ENCODE measurements at places on chromosomes 13 and 19.

DNA sequence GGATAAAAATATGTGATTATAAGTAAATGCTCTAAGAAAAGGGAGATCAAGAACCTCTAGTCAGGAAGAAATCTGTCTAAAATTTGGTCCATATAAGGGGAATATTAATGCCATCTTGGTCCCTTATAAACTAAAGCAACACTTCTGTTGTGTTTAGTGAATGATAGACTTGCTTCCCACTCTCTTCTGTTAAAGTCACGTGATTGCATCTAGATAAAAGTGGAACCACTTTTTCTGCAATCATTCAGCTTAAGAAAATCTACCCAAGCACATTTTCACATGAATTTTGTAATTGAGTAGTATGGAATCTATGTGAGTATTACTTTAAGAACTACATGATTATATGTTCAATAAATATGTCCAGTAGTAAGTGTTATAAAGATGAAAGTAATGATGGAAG is 782.9 kb upstream of the MIR17HG start:
- H3K4me1 ChIP-seq = no peaks in the 10 kb centered on the region
- DNase-seq = no peak
- no peaks in the 10 kb centered on the region for H3K27me3 ChIP-seq
- no peak overlapping the region for H3K4me3 ChIP-seq

DNA sequence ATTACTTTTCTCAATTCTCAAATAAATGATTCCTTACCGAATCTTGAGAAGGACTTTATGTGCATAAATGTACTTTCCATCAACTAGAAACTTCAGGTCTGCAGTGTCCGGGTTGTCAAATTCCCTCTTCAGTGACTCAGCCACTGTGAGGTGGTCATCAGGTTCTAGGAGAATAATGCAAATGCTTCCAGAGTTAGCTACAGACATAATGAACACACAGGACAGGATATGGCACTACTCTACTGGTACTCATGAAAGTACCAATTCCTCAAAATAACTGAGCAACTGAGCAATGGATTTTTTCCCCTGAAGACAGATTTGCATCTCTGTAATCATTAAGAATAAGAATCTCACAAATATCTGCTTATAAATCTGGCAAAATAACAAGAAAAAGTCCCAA is 31.2 kb downstream of the RCBTB2 start:
- no peaks in the 10 kb centered on the region for H3K27me3 ChIP-seq
- peaks cover 35% of the 10 kb centered on the region for H3K4me1 ChIP-seq
- DNase-seq = no peak
- H3K36me3 ChIP-seq = no peaks in the 10 kb centered on the region
- no peak overlapping the region for H3K4me3 ChIP-seq

GRCh38 chr13:21911646-21912298 is 240.9 kb downstream of the FGF9 start:
- H3K27ac ChIP-seq = no peak overlapping the region
- H3K4me3 ChIP-seq = no peak overlapping the region
- no peak for DNase-seq
- no peaks in the 10 kb centered on the region for H3K27me3 ChIP-seq

GRCh38 chr13:111262281-111262680 is 58.2 kb upstream of the TEX29 start:
- no peaks in the 10 kb centered on the region for H3K27me3 ChIP-seq
- no peak overlapping the region for H3K4me3 ChIP-seq
- H3K4me1 ChIP-seq = no peaks in the 10 kb centered on the region
- H3K36me3 ChIP-seq = peaks cover 36% of the 10 kb centered on the region

DNA sequence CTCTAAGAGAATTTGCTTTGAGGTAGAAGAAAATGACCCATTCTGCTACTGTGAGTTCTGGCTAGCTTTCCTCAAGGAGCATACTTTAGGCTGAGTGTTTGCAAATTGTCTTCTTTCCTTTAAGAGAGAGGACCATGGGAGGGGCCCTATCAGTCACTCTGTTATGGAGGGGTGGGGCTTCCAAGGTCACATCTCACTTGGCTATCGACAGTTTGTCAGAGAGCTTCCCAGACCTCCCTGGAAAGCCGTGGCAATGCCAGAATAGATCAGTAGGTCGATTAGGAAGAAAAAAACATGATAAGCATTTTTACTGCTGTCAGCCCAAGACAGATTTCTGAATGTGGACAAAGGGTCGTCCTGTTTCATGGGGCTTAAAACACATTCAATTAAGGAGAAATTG is 93.3 kb downstream of the OXGR1 start:
- no peaks in the 10 kb centered on the region for H3K4me1 ChIP-seq
- no peak overlapping the region for H3K4me3 ChIP-seq
- H3K36me3 ChIP-seq = no peaks in the 10 kb centered on the region
- no peak for DNase-seq
- H3K27ac ChIP-seq = no peak overlapping the region
